ENCODE measurements at places on chromosomes 1 and 21.

DNA sequence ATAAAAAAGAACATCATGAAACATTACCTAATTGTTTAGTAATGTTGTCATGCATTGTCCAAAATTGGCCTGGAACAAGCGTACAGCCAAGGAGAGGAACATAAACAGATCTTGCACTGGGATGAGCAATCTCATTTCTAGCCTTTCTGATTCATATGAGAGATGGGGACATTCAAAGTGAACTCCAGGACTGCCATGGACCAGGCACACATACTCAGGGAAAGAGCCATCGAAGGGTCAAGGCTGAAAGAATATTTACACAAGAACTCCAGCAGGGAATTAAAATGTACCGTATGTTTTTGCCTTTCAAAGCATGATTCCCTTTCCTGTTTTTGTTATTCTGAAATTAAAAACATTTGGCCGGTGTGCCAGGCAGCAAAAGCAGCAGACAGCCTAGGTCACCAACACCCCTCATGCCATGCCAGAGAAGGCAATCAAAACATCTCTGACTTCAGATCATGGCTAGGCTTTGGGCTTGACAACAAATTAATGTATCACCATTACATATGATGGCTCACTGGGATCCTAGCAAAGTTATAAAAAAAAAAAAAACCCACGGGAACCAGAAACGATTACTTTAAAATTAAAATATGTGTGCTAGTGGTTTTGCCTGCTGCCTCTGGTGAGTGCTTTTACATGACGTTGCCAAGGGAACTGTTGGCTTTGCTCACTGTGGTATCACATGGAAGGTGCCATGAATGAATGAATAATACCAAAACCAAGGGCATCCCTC is 159.8 kb downstream of the TGFBR3 start:
- no peak for DNase-seq

DNA sequence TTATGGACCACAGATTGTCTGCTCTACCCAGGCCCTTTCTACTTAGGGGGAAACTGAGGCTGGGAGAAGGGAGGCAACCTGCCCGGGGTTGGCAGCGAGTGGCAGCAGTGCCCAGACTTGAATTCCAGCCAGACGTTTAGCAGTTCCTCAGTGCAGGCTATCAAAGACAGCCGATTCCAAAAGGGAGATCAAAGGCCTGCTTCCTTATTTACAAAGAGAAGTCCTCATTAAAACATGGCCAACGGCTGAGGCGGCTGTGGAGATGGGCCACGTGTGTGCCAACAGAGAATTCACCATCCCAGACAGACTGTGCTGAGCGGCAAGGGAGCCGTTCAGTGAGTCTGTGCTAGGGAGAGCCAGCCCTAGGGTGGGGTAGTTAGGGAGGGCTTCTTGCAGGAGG is 27.7 kb downstream of the C1QB start:
- DNase-seq = peak; percentile 74

GRCh38 chr21:44910229-44911067 is 10.3 kb downstream of the ITGB2 start:
- no peak for DNase-seq

GRCh38 chr1:109547463-109548320 is 723 bp upstream of the GNAI3 start:
- peak; percentile 55 for DNase-seq

- no peak for DNase-seq
Measured at GRCh38 chr1:50265790-50266314, 157.1 kb downstream of the ELAVL4 start.

DNA sequence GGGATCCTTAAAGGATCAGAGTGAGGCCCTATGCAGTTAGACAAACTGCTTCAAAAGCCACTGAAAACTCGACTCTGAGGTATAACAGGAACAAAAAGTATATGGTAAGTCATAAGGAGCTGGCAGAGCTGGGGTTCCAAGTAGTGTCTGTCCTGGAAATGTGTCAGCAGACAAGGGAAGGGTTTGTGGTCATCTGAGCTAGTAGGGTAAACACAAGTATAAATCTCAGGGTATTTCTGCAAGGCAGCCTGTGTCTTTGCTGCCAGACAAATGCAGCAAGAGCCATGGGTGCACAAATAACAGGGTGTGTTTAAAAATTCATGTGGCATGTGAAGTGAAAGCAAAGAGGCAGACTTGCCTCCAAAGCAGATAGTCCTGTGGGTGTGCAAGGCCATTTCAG is 759.0 kb upstream of the ADAMTS5 start:
- DNase-seq = no peak

- peak; percentile 81 for DNase-seq
Measured at GRCh38 chr1:178543290-178543607, 30.3 kb downstream of the TEX35 start.

GRCh38 chr1:115796897-115797296 is 28.4 kb upstream of the CASQ2 start:
- no peak for DNase-seq

GRCh38 chr1:236907205-236907604 is 97.0 kb downstream of the MT1HL1 start:
- DNase-seq = no peak

- DNase-seq = no peak
Measured at GRCh38 chr21:43923391-43923790, 58.4 kb downstream of the AGPAT3 start.

DNA sequence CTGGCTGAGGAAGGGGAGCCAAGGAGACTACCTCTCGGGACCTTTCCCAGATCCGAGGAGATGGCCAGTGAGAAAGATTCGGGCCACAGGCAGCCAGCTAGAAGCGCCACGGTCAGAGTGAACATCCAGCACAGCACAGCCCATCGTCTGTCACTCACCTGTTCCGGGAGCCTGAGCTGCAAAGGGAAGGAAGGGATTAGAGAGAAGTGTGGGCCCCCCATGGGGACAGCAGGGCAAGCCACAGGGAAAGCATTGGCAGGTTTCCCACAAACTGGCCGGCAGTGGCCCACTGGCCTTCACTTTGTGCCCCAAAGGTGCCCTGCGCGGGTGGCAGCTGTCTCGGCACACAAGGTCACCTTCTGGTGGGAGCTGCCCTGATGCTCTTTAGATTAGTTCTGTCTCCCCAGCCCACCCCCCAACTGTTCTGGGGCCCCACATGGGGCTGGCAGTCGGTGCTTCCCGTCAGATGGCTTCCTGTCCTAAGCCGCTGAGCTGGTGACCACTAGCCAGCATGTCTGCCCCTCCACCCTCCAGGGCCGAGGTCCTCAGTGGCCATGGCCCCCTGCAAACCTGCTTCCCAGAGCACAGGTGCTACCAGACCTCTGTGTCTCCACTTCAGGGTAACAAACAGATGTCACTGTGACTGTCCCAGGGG is 56.7 kb downstream of the LACTBL1 start:
- DNase-seq = no peak

GRCh38 chr1:183886083-183886828 is 81.3 kb downstream of the RGL1 start:
- no peak for DNase-seq

GRCh38 chr1:182611787-182612186 is 7.6 kb upstream of the RGS16 start:
- peak; percentile 46 for DNase-seq

DNA sequence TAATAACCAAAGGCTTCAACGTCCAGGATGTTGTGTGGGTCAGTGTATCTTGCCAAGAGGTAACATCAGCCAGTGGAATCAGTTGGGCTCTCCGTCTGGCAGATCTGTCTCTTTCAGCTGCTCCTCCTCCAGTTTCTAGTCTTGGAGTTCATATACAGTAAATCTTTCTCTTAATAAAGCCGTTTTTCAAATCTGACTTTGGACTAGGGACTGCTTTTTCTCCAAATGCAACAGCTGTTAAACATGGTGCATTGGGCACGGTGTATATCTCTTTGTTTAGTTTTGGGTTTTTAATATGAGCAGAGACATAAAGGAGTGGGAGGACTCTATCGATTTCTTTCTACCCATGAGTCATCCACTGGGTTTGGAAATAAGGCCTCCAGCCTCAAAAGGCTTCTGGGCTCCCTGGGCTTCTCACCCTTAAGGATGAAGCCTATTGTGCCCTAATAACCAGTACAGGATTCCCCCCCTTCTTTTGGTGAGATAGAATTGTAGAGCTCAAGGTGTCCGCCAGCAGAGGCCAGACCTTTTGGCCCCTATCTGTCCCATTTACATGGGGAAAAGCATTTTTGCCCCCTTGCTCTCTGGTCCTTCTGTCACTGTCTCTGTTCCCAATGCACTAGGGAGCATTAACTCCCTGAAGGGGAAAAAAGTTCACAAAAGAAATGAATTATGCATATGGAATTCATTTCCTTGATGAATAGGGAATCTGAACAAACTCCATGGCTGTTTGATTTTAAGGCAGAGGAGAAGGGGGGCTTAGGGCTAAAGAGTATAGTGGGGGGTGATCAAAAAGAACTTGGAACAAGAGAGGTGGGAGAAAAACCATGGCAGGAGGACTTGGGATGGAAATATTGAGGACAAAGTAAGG is 86.0 kb downstream of the PBX1 start:
- DNase-seq = no peak

- DNase-seq = no peak
Measured at GRCh38 chr1:161393151-161393550, 25.5 kb upstream of the CFAP126 start.

GRCh38 chr1:78483903-78484302 is 6.9 kb upstream of the PTGFR start:
- DNase-seq = no peak

DNA sequence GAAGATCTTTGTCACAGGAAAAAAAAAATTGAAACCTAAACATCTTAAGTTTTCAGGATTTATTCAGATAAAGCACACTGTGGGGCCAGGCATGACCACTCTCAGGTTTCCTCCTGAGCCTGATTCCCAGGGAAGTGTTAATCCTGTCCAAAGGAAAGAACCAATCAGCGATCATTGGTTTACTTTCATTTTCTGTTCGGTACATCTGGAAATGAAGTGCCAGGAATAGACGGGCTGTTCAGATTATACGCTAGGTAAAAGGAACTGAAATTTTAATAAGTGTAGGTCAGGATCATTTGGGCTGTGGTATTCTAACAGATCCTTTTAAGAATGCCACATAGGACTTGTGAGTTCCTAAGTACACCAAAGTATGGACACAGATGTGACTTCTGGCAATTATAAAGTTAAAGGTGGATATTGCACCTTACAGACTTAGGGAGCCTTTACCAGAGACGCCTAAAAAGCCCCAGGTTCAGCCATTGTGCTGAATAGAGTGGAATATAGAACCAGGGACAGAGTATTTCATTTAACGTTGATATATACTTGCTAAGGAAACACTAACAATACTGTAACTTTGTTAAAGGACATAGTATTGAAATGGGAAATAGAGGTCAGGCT is 9.3 kb upstream of the CACYBP start:
- DNase-seq = peak; percentile 86

DNA sequence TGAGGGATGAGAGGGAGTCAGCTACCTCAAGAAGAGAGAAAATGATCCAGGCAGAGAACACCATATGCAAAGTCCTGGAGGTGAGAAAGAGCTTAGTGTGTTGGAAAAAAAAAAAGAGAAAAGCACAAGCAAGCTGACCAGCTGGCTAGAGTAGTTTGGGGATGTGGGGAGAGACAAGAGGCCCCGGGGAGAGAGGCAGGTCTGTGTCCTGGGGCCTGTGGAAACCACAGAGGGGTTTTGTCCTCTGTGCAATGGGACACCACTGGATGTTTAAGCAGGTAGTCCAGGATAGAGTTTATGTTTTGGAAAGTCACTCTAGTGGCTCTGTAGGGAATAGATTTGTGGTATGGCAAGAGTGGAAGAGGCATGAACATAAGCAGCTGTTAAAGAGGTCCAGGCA is 14.4 kb upstream of the CHI3L1 start:
- no peak for DNase-seq

DNA sequence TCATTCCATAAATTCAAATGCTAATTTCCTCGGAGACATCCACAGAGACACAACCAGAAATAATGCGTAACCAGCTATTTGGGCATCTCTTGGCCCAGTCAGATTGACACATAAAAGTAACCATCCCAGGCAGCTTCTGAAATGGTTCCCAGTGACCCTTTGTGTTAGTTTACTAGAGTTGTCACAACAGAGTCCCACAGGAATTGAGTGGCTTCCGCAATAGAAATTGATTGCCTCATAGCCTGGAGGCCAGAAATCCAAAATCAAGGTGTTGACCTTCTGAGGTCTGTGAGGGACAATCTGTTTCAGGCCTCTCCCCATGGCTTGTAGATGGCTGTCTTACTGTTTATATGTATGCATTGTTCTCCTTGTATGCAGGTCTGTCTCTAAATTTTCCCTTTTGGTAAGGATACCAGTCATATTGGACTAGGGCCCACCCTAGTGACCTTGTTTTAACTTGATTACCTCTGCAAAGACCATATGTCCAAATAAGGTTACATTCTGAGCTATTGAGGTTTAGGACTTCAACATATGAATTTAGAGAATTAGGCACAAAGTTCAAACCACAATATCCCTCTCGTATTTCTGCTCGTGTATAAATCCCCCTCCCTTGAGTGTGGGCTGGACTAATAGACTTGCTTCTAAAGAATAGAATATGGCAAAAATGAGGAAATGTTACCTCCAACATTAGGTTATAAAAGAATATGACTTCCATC is 78.2 kb upstream of the FGGY start:
- DNase-seq = no peak

- DNase-seq = no peak
Measured at GRCh38 chr1:184971522-184972265, 2.6 kb downstream of the NIBAN1 start.

DNA sequence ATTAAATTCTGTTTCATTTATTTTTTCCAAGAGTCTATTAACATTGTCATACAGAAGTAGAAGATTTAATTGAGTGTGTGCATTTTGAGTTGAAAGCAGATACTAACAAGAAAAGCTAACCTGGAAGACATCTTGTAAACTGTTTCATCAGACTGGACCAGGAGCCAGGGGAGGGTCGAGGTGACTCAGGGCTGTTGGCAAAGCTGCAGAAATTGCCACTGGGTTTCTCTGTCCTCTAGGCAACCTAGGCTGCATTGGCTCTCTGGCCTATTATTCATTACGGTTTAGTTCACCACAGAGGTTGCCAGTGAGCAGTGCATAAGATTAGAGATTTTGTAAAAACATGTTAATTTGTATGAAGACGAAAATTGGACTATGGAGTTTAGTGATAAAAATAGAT is 27.5 kb downstream of the ERG start:
- DNase-seq = no peak

DNA sequence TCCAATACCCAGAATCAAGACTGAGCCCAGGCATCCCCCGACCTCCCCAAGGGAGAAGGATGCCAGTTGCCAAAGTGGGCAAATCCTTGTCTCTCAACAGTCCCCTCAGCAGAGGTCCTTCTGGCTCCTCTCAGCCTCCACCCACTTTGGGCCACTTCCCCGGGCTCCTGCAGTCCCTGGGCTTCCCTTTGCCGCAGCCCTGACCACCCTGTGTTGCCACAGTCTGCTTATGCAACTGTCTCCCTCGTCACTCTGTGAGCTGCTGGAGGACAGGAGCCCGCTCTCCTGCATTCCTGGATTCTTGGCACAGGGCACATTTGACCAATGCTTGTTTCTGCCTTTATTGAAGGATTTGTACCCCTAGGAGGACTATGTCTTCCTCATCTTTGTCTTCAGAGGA is 2.9 kb upstream of the LRP8 start:
- no peak for DNase-seq

GRCh38 chr1:28326984-28327383 is 1.9 kb upstream of the MED18 start:
- no peak for DNase-seq

GRCh38 chr1:232486006-232486405 is 143.9 kb downstream of the SIPA1L2 start:
- DNase-seq = no peak
